SIG-M5 (cell line): ENCODE measurements at places on chromosomes 12 and 14.

- DNase-seq = no peak
Measured at GRCh38 chr14:74948228-74949175, 6.9 kb downstream of the PGF start.

GRCh38 chr14:58866391-58866790 lies 228.6 kb downstream of the DACT1 start:
- no peak for DNase-seq

DNA sequence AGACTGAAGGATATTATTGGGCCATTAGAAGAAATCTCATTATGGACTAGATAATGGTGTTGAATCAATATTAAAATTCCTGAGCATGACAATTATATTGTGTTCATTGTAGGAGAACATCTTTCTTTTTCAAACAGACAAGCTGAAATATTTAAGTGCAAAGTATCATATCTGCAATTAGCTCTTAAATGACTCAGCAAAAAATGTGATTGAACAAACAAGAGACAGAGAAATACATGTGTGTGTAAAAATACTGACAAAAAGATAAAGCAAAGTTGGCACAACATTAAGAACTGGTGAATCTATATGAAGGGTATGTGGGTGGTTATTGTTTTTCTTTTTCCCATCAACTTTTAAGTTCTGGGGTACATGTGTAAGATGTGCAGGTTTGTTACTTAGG lies 9.5 kb downstream of the CEP290 start:
- no peak for DNase-seq

DNA sequence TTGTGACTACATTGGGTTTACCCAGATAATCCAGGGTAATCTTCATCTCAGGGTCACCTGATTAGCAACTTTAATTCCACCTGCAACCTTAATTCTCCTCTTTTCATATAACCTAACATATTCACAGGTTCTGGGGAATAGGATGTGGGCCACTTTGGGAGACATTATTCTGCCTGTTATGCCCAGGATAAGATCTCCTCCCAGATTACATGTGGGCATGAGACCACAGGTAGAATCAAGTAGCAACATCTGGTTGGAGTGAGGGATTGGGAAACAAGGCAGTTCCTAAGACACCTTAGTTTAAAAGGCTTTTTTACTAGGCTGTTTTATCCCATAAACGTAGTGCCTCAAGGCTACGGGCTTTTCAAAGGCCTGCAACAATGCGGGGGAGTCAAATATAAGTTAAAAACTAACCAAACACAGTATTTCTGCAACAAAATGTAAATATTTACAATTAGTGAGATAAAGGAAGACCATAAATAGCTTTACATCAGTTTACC lies 181.5 kb downstream of the FOXA1 start:
- DNase-seq = no peak

GRCh38 chr12:121793838-121794533 lies 498 bp upstream of the RHOF start:
- peak; percentile 62 for DNase-seq

GRCh38 chr14:64983439-64984310 lies 3.0 kb upstream of the FNTB start:
- no peak for DNase-seq
